ENCODE measurements at places on chromosomes 12 and 14.

GRCh38 chr12:122834104-122834920 is 945 bp upstream of the HIP1R start:
- DNase-seq = peak; percentile 88

GRCh38 chr14:104228716-104229533 is 90.5 kb downstream of the KIF26A start:
- DNase-seq = no peak

DNA sequence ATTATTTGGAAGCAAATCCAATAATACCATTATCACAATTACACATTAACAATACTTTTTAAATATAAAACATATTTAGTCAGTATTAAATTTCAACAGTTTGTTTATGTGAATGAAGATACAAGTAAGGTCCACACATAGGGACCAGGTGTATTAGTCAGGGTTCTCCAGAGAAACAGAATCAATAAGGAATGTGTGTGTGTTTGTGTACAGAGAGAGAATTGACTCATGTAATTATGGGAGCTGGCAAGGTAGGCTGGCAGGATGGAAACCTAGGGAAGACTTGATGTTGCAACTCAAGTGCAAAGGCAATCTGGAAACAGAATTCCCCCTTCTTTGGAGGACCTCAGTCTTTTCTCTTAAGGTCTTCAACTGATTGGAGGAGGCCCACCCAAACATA is 123.2 kb upstream of the OTX2 start:
- DNase-seq = no peak

DNA sequence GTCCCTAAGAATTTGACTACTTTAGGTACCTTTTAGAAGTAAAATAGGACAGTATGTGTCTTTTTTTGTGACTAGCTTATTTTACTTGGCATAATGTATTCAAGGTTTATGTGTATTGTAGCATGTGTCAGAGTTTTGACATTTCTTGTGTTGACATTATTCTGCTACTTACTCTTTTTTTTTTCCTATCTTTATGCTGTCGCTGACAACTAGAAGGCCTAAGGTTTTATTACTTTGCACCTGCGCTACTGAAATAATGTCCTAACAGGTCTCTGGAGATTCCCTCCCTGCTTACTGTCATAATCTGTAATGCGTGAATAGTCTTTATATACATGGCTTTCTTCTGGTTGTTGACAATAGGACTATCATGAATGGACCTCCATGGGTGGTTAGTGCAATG is 43.0 kb downstream of the PDE3A start:
- DNase-seq = no peak

DNA sequence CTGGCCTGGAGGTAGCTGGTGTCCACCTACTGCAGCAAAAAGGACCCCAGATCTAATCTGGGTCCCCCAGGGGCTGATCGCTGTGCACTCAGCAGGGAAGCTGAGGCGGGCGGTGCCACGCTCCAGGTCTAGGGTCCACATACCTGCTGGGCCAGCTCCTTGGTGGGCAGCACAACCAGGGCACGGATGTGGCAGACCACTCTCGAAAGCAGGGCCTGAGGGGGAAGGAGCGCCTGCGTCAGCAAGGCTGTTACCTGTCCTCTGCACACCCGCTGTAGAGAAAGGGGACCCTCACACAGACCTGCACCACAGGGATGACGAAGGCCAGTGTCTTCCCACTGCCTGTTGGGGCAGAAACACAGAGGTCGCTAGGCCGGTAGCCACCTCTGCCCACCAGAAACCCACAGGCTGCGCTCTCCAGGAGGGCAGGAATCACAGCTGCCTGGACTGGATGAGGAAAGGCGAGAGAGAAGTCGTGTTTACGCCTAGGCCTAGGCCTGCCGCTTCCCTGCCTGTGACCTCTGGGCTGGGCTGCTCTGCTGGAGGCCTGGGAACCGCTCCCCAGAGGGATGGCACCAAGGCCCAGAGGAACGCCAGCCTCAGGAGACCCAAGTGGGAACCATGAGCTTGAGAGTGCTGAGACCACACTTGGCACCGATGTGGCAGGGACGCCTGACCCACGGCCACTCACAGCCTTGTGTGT is 2.0 kb downstream of the DDX51 start:
- no peak for DNase-seq

DNA sequence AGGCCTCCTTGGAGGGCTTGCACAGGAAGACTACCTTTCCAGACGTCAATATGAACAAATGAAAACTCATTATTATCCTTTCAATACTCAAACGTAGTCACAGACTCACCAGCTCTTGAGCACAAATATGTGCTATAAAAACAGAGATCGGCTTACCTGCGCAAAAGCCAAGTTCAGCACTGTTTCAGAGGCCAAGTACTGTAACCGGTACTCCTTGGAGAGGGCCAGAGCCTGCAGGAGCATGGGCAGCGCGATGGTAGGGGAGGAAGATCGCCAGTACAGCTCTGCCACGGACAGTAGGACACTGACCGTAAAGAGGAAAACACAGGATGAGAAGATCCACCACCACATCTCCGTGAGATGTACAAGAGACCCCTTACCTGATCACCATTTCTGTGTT is 21.6 kb upstream of the CAMKK2 start:
- no peak for DNase-seq

DNA sequence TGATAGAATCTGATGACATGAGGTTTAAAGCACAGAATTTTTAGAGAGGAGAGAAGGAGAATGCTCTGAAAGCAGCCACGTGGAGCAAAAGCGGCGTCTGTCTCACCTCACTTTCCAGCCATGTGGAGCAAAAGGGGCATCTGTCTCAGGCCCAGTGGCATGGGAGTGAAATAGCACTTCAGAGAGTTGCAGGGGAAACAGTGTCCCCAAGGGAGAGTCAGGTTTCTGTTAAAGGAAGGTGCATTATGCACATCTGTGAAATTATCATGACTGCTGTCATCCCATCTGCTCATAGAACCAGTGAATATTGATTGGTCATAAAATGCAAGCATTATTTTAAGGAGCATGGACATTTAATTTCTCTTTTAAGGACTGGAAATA is 124.0 kb downstream of the BICD1 start:
- no peak for DNase-seq

GRCh38 chr14:50060871-50061663 is 55.3 kb downstream of the VCPKMT start:
- peak; percentile 62 for DNase-seq

DNA sequence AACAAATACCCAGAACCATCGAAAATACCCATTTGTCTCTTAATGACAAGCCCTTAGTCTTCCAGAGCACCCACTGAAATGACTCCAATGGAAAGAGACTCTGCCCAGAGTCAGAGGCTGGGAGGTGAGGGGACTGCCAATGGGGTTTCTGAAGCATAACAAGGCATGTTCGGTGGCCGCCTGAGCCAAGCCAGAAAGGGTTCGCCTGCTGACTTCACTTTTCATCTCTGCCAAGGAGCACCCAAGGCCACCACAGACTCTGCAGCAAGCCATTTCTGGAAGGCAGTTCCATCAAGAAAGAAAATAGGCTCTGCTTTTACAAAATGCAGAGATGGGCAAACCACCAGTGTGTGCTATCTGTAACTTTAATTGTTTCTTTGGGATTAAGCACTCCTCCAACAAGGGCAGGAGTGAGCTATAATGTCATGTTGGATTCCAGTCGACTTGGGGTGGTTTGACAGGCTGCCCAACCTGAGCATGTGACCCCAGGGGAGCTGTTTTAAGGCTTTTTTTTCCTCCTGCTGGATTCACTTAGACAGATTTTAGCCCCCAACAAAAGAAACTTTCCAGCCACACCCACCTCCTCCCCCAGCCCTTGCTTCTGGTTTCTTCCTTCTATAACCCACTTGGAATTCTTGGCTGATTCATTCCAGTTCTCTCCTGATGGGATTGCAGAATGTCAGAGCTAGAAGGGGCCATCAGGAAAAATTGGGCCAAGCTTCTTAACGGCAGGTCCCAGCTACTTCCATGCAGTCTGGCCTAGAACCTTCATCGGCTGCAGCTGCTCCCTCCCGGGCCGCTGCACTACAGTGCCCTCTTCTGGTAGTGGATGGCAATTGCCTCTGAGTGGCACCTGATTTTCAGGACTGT is 24.1 kb downstream of the CKAP4 start:
- DNase-seq = peak; percentile 89

GRCh38 chr14:59101476-59101875 is 87.0 kb upstream of the DAAM1 start:
- no peak for DNase-seq

GRCh38 chr12:19739195-19739776 is 300.0 kb downstream of the AEBP2 start:
- DNase-seq = no peak

DNA sequence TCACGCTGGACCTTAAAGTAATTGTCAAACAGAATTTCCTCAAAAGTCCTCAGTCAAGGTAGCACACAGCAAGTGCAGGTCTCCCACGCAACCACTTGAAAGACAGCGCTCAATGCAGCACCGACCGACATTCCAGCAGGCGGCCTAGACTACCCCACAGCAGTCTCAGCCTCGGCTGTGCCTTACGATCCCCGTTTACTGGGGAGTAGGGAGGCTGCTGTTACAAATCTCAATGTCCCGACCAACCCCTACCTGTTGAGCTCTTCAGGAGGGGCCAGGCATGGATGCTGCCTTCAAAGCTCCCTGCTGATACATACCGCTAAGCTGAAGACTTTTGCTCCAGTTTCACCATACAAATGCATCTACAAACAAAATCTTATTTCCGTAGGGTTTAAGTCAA is 21.8 kb downstream of the VPS37B start:
- peak; percentile 67 for DNase-seq

DNA sequence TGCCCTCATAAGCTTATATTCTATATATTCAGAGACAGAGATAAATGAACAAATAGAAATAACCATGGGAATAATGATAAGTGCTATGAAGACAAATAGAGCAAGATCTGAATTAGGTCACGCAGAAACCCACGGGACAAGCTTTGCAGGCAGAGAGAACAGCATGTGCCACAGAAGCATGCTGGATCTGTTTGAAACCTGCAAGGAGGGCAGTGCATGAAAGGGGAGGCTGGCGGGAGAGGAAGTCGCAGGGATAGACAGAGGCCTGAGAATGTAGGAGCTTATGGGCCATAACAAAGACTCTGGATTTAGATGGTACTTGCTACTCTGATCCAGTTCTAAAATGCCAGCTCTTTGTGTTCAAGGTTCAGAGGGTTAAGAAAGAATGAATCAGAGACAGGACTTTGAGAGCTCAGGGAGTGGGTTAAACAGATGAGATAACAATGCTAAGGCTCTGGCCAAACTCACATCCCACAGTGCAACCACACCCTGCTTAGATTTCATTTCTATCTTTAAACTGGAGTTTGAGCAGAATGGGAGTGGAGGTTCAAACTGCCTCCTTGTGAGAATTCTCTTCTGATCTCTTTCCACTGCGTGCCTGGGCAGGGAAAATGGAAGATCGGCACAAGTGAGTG is 49.2 kb upstream of the PPP1R12A start:
- no peak for DNase-seq

DNA sequence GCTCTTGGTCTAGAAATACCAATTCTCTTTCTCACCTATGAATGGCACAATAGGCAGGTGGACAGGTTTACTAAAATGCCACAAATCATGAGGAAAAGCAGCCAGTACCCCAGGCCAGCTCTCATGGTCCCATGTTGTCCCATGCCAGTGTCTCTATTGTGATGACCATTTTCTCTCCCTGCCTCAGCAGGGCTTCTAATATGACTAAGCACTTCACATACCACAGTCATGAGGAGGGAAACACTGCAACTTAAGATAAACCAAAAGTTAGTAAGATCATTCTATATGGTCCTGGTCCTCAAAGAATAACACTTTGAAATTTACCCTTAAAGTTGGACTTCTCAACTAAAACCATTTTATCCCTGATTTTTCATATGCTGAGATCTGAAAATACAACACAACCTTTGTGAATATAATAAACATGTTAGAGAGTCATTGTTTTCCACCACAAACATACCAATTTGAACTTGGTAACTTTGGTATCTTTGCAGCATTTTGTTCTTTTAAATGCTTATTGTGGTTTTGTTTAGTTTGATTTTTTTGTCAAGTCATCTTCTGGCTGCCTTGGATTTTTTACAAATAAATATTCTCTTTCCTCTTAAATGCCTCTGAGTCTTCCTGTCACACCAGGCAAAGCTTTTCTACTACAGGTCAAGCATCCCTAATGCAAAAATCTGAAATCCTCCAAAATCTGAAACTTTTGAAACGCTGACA is 3.6 kb downstream of the TTC5 start:
- no peak for DNase-seq

DNA sequence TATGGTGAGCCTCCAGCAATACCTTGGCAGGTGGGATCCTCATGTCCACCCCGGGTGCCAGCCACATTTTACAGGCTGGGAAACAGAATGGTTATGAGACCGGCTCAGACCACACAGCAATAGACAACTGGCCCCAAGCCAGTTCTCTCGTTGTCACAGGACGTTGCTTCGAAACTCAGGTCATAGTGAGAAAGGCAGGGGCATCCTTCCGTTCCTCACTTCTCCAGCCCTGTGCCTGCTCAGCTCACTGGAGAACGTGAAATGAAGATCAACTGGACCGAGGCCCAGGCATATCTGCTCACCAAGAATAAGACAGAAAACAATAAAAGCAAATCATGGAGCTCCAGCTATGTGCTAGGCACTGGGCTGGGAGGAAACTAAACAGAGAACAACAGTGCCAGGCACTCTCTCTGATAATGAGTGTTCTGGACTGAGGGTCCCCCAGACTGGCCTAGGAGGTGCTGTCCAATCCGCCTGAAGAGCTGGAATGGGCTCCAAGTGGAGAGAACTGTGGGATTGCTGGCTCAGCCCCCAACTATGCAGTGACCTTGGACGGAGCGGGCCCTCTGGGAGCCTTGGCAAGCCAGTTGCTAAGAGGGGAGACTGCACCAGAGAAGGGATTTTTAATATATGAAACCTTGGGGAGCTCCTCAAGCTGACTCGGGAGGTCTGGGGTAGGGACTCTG is 18.8 kb upstream of the FAIM2 start:
- no peak for DNase-seq

- DNase-seq = peak; percentile 79
Observed at GRCh38 chr14:21038441-21039422, 3.4 kb upstream of the RNASE7 start.

- DNase-seq = no peak
Observed at GRCh38 chr12:59382282-59383078, 213.3 kb upstream of the SLC16A7 start.

- no peak for DNase-seq
Observed at GRCh38 chr14:39267608-39268005, 33.9 kb downstream of the MIA2 start.

- no peak for DNase-seq
Observed at GRCh38 chr14:30355431-30355913, 203.5 kb upstream of the G2E3 start.

- no peak for DNase-seq
Observed at GRCh38 chr14:79325071-79325470, 886.2 kb downstream of the DIO2 start.

GRCh38 chr12:117819160-117819559 is 149.6 kb downstream of the KSR2 start:
- DNase-seq = no peak

GRCh38 chr12:116975779-116976393 is 65.1 kb downstream of the FBXW8 start:
- DNase-seq = no peak

GRCh38 chr14:50047274-50047676 is 69.1 kb downstream of the VCPKMT start:
- peak; percentile 45 for DNase-seq

GRCh38 chr14:99809360-99809759 is 16.1 kb downstream of the EML1 start:
- peak; percentile 56 for DNase-seq

- no peak for DNase-seq
Observed at GRCh38 chr12:1310653-1311052, 283.7 kb downstream of the FBXL14 start.
